ENCODE measurements at places on chromosomes 7 and 10.

- no peak for DNase-seq
Observed at GRCh38 chr10:71801361-71801760, 28.0 kb upstream of the VSIR start.

DNA sequence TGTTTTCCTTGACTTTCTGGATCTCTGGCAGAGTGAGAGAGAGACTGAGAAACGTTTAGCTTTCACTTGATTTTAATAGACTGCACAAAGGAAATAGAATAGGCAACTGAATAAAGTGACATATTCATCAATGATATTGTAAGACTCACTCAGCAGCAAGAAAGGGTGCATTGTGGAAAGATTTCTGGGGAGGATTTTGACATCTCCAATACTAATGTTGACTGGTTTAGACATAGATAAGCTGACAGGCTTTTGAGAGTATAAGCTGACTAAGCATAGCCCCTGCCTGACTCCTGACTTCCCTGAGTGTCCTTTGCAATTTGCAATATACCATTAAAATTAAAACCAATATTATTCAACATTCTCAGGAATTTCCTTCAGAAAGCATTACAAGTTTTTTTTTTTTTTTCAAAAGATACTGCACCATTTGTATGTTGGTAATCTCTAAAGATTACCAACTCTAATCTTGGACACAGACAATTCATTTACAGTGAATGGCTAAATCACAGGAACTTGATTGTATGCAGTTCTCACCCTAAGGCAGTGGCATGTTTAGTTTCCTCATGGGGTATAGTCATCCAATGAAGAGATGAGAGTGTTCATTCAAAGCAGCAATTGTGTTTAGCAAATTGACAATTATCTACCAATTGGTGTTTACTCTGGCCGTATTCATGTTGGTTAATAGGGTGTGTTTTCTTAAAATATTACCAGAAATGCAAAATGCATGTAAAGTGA, 325.6 kb downstream of the SORCS3 start:
- no peak for DNase-seq

DNA sequence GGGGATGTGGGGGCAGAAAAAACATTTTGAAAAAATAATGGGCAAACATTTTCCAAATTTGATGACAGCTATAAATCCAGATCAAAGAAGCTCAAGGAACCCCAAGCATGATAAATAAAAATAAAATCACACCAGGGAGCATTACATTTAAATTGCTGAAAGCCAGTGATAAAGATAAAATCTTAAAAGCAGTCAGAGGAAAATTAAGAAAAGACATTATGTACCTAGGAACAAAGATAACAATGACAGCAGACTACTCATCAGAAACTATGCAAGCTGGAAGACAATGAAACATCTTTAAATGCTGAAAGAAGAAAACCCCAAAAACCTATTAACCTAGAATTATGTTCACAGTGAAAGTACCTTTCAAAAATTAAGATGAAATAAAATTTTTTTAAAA, 23.3 kb downstream of the NEUROG3 start:
- no peak for DNase-seq

DNA sequence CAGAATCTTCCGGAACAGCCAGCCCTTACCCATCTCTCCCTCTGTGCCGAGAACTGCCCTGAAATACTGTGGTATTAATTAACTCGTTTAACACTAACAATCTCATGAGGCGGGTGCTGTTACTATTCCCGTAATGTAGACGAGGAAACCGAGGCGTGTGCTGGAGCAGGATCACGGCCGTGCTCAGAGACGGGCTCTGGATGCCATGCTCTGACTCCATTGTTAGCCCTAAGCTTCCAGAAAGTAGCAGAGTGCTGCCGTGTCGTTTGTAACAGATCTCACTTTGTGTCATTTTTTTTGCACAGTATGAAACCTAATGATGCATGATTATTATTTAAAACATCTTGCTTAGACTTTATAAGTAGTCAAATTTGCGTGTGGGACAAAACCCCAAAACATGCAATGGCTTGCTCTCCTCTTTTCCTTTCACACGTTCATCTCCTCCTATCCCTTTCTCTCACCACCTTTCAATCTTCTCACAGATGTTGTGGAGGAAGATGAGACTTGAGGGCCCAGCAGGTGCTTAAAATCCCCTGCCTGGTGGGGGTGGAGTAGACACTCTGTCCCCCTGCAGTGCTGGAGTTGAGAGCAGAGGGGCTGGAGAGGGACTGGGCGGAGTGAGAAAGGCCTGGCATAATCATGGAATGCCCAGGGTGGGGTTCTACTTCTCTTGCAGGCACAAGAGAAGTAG, 482 bp upstream of the ACTR3C start:
- no peak for DNase-seq

DNA sequence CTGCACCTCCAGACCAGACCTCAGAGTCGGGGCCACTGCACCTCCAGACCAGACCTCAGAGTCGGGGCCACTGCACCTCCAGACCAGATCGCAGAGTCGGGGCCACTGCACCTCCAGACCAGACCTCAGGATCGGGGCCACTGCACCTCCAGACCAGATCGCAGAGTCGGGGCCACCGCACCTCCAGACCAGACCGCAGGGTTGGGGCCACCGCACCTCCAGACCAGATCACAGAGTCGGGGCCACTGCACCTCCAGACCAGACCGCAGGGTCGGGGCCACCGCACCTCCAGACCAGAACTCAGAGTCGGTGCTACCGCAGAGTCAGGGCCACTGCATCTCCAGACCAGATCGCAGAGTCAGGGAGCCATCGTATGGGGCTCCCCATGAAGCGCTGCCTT, 105.9 kb downstream of the ACTR3B start:
- DNase-seq: no peak

DNA sequence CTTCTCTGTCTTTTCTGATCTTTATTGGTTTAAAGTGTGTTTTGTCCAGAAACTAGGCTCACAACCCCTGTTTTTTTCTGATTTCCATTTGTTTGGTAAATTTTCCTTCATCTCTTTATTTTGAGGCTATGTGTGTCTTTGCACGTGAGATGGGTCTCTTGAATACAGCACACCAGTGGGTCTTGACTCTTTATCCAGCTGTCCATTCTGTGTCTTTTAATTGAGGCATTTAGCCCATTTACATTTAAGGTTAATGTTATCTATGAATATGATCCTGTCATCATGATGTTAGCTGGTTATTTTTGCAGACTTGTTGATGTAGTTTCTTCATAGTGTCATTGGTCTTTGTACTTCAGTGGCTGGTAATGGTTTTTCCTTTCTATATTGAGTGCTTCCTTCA, 10.1 kb downstream of the TEX36 start:
- no peak for DNase-seq

Data from left forelimb (tissue), 1 donor.